ENCODE measurements at places on chromosomes 12 and 14.

- no peak for DNase-seq
These were observed 283.4 kb upstream of the GRIP1 start for GRCh38 chr12:66962290-66962689.

- no peak for DNase-seq
These were observed 13.5 kb upstream of the IRF2BPL start for GRCh38 chr14:77041881-77042545.

GRCh38 chr12:125015680-125016310 is 22.4 kb downstream of the BRI3BP start:
- DNase-seq = no peak

- no peak for DNase-seq
These were observed 864.6 kb upstream of the SEL1L start for GRCh38 chr14:82398256-82398655.

- no peak for DNase-seq
These were observed 62.3 kb downstream of the PRIMA1 start for GRCh38 chr14:93725993-93726392.

GRCh38 chr14:102977475-102977874 is 55.0 kb downstream of the AMN start:
- no peak for DNase-seq

DNA sequence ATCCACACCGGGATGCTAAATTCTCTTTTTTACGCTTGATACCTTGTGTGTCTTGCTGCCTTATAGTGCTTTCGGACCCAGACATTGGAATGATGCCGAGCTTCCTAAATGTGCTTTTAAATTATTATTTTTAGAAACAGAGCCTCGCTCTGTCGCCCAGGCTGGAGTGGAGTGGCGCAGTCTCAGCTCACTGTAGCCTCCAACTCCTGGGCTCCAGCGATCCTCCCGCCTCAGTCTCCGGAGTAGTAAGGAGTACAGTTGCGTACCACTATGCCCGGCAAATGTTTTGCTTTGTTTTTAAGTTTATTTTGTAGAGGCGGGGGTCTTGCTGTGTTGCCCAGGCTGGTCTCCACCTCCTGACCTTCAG is 489 bp upstream of the EML5 start:
- no peak for DNase-seq

DNA sequence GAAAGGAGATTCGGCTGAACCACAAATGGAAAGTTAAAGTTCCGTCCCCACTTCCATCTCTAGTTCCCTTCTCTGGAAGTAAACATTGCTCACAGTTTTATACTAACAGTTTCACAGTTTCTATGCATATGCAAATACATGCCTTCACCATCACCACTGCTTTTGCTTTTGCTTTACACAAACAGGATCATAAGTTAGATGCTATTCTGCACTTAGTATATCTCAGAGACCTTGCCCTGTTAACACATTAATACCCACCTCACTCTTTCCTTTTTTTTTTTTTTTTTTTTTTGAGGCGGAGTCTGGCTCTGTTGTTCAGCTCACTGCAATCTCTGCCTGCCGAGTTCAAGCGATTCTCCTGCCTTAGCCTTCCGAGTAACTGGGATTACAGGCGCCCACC is 890 bp downstream of the TEP1 start:
- no peak for DNase-seq

GRCh38 chr14:59541731-59542130 is 34.9 kb downstream of the CCDC175 start:
- no peak for DNase-seq

- no peak for DNase-seq
These were observed 28.0 kb downstream of the DAO start for GRCh38 chr12:108907839-108908351.

GRCh38 chr14:76950055-76951020 is 78.2 kb downstream of the IRF2BPL start:
- no peak for DNase-seq

DNA sequence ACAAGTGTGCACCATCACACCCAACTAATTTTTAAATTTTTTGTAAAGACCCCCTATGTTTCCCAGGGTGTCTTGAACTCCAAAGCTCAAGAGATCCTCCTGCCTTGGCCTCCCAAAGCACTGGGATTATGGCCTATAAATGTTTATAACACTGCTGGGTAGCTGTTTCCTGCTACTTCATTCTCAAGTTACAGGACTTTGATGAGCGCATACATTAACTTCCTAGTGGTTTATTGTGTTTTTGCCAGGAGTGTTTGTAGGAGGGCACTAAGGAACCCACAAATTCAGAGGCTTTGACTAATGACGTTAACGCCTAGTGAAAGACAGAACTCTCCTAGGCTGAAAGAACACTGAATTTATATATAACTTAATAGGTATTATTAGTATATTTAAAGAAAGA is 15.2 kb upstream of the NAA30 start:
- no peak for DNase-seq

All from vagina (tissue), 2 donors.